Adrenal gland (tissue), 19 donors: ENCODE measurements at places on chromosomes 4 and X. TPM values are rescaled to one million over a fixed set of nuclear protein-coding genes. Genes with fewer than 3 reads are reported as not detected.

CLDN2 gene
- 1.0 TPM for total RNA-seq

USP53 gene
- total RNA-seq, result 39.5 TPM

TEX11 gene
- not detected for total RNA-seq

TRMT10A gene
- 20.4 TPM for total RNA-seq

AKAP14 gene
- not detected for total RNA-seq

SSX5 gene
- total RNA-seq, result not detected

MID1 gene
- 9.5 TPM for total RNA-seq

MFAP3L gene
- total RNA-seq, result 5.2 TPM

REELD1 gene
- total RNA-seq, result not detected

NWD2 gene
- 0.91 TPM for total RNA-seq

PAGE4 gene
- total RNA-seq, result 0.83 TPM

SCML1 gene
- 16.5 TPM for total RNA-seq
